Epithelial cell of prostate (primary cell): ENCODE measurements at places on chromosomes 12 and 14.
A peak's percentile ranks its signal among the peaks of the same experiment; 100 is the strongest.

GRCh38 chr12:115891556-115892164, 385.8 kb downstream of the MED13L start:
- no peak for DNase-seq

- DNase-seq: peak; percentile 91
These were observed at the start of gene SRP54 for GRCh38 chr14:34982421-34983147. Gene SRP54, plus strand, starts transcription at chr14:34982992. Its CDS starts 13,718 bp downstream, at chr14:34996710.

- no peak for DNase-seq
These were observed 267.9 kb downstream of the TMEM132C start for GRCh38 chr12:128534906-128535305.

DNA sequence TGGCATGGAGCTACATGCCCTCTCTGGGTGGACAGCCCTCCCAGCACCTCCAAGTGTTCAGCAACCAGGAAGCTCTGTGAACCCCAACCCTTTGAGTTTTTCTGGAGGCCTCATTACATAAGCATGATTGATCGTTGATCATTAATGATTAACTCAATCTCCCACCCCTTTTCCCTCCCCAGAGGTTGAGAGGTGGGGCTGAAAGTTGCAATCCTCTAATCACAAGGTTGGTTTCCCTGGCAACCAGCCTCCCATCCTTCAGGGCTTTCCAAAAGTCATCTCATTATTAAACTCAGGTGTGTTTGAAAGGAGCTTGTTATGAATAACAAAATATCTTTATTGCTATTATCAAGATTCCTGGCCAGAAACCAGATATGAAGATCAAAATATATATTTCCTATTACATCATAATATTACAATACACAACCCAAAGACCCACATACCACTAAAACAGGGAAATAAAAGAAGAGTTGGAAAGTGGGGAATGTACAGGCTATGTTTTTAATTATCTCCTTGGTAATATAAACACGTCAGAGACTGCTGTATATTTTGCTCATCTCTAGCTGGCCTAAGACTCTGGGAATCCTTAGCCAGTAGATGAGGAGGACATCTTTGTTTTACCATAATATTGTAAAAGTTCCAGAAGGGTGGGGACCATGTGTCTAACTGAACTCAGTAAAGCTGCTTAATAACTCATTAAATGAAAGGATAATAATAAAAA, 73.6 kb downstream of the SSPN start:
- DNase-seq: no peak

DNA sequence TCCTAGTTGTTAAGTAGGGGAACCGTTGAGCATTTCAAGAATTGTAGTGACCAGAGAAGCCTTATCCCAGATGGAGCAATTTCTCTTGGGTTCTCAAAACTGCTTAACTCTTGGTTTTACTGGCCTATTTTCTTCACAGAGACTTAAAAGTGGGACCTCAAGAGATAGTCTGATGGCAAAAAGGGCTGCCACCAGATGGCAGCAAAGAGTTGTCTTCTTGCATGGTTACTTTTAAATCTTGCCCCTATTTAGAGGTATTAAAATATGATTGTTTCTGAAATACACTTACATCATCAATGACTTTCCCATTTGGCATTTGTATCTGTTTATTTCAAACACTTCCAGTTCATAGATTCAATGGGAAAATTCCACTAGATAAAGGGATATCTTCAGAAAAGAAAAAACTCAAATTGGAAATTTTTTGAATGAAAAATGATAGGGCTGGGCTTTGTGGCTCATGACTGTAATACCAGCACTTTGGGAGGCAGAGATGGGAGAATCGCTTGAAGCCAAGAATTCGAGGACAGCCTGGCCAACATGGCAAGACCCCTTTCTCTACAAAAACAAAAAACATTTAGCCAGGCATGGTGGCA, 69.9 kb upstream of the CNTN1 start:
- DNase-seq: no peak

GRCh38 chr12:70443062-70443673, 77.1 kb downstream of the KCNMB4 start:
- DNase-seq: no peak

DNA sequence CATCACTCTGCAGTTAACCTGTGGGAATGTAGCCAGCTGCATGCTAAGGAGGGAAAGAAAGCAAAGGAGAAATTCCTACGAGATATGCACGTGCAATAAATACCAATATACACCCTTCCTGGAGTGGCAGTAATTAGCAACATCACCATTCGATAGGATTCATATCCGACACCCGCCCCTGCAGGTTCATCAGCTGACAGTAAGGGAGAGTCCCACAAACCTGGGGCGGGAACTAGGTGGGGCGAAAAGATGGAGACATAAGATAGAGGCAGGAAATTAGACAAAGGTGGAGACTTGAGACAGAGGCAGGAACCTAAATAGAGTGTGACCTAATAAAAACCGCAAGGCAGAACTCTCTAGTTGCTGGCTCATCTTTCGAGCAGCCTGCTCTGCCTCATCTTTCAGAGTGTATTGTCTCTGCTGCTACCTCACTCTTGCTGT, 51.6 kb downstream of the PLEKHG3 start:
- peak; percentile 96 for DNase-seq

DNA sequence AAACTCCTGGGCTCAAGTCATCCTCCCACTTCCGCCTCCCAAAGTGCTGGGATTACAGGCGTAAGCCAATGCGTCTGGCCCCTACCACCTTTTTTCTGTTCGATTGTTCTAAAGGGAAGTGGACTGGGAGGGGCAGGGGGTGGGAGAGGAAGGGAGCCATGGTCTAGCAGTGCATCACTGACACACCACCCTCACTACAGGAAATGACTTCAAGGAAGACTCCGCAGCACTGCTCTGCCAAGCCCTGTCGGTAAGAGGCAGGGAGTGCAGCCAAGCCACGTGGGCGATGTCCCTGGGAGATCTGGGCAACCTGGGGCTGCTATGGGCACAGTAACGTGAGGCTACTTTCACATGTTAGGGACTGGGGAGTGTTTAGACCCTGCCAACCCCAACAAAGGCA, 18.0 kb downstream of the LRRC74A start:
- DNase-seq: no peak

DNA sequence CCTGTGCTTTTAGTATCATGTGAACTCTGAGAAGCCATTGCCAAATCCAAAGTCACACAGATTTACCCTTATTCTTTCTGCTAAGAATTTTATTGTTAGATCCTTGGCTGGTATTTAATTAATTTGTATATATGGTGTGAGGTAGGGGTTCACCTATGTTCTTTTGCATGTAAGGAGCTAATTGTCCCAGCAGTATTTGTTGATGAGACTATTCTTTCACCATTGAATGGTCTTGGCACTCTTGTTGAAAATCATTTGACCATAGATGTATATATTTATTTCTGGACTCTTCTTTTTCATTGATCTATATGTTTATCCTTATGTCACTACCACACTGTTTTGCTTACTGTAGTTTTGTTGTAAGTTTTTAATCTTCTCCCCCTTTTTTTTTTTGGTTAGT, 26.2 kb downstream of the G2E3 start:
- no peak for DNase-seq

- no peak for DNase-seq
These were observed 43.2 kb upstream of the PKP2 start for GRCh38 chr12:32939801-32940200.
